ENCODE measurements at places on chromosomes 12 and 14.

DNA sequence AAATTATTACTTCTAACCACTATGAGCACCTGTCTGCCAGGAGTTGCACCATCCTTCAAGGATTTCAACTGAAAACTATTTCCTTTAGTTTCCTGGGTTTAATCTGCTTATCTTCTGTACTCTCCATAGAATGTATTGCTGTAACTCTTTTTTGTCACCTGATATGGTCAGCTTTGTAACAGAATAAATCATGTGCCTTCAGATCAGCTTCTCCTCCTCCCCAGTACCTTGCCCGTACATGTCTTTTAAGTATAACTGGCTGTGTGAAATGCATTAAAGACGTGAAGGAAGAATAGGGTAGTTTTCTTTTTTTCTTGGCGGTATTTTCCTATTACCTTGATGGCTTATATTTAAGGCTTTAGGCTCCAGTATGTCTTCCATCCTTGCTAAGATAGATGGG, 200.3 kb upstream of the NAV3 start:
- no peak for DNase-seq

DNA sequence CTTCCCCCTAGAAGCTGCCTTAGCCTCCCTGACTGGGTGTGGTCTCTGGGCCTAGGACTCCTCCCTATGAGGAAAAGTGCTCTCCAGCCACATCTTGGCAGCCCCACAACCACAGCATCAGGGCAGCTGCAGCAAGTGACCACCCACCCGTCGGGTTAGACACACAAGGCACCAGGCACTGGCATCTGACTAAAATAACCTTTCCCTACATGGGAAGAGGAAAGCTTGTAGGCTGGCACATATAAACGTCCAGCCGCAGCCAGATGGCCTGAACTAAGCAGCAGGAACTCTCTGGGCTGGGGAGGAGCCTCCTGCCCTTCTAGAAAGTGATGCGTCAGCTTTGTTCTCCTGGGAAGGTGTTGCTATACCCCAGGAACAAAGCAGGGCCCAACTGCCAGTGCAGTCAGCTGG, 328.7 kb downstream of the DPF3 start:
- no peak for DNase-seq

GRCh38 chr12:104793968-104794367, 164.1 kb downstream of the SLC41A2 start:
- DNase-seq = no peak

DNA sequence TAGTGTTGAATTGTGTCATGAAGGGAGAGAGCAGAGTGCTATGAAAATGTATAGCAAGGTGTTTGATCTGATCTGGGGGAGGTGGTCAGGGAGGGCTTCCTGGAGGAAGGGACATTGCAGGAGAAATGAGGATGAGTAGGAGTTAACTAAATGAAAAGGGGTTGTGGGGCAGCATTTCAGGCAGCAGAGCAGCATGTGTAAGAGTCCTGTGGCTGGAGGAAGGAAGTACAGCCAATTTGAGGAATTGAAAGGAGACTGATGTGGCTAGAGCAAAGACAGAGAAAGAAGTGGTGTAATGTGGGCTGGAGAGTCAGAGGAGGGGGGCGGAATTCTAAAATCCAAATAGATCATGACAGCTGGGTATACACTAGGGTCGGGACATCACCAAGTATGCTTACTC, 20.5 kb downstream of the NPC2 start:
- no peak for DNase-seq

GRCh38 chr14:28902930-28903329, 136.3 kb downstream of the FOXG1 start:
- no peak for DNase-seq

DNA sequence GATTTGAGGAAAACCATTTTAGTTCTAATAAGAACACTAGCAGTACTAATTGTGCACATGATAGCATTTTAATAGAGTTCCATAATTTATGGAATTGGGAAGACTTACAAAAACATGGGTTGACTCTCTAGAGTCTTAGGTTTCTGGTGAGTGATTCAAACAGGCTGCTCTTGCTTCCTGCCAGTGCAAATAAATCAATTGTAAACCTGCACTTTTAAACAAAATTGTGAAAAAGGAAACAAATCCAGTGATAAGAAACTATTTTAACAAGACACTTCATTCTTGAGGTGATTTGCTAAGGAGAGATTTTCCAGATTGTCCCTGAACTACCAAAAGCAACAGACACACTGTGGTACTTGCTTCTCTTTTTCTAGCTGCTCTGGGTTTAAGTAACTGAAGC, 112.2 kb downstream of the CACNA1C start:
- DNase-seq = no peak

GRCh38 chr12:4486980-4487379, 41.4 kb upstream of the FGF6 start:
- DNase-seq = no peak

- DNase-seq = no peak
Observed at GRCh38 chr12:108597559-108598471, at the start of gene TMEM119. TSS of gene TMEM119 (minus strand) at chr12:108598084. CDS start at chr12:108592383, 5,701 bp downstream.

GRCh38 chr14:51783765-51784164, 76.6 kb upstream of the GNG2 start:
- DNase-seq = no peak

- DNase-seq = no peak
Observed at GRCh38 chr14:53331247-53331646, 178.1 kb upstream of the DDHD1 start.

- no peak for DNase-seq
Observed at GRCh38 chr14:49249022-49249421, 337.2 kb downstream of the RPS29 start.

Measured in activated effector memory CD4-positive, alpha-beta T cell treated with anti-CD3 and anti-CD28 coated beads, Interleukin-2, amount 50 U/mL, for 16 hours (primary cell).